ENCODE measurements at places on chromosomes 6 and 20.

- DNase-seq, result no peak
Observed at GRCh38 chr6:6039946-6040509, 33.3 kb upstream of the NRN1 start.

- no peak for DNase-seq
Observed at GRCh38 chr20:63074182-63074581, 67.4 kb upstream of the BHLHE23 start.

DNA sequence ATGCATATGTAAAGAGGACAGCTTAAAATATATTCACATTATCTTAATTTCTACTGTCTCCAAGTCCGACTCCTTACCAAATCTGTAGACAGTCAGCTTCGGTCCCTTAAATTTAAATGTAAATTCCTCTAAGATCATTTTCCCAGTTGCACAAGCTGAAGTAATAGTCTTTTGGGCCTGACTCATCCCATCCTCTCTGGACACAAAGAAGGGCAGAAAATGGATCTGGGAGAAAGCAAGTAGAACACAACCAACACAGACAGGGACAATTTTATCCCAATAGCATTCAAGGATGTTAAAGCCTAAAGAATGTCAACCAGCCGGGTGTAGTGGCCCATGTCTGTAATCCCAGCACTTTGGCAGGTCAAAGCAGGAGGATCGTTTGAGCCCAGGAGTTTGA lies 228.3 kb downstream of the ARHGAP18 start:
- DNase-seq, result no peak

DNA sequence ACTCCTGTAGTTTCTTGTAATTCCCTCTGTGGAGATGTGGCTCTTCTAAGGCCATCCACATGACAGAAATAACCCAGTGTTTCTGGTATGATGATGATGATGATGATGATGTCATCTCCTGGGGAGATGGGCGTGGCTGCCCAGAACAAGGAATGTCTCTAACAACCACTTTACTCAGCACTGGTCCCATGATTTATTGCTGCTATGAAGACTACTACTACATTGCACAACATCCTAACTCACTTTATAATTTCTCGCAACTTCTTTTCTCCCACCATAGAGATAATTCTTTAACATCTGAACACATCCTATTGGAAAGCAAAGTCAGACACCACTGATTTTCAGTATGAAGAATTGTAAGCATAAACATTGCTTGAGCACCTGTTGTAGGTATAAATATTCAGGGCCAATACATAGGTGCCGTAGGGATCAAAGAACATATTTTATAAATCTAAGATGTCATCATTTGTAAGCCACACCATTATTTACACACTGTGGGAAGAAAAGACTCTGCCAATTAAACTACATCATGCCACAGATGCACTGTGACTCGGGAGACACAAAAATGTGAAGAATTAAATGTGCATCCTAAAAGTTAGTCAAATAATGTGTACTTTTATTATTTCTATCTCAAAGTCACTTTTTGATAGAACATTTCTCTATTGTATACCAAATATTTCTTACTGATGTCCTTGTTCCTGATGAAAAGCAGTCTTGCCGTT lies 6.4 kb downstream of the TPMT start:
- DNase-seq, result no peak

GRCh38 chr20:25539742-25540672 lies 45.3 kb downstream of the NINL start:
- peak; percentile 51 for DNase-seq

DNA sequence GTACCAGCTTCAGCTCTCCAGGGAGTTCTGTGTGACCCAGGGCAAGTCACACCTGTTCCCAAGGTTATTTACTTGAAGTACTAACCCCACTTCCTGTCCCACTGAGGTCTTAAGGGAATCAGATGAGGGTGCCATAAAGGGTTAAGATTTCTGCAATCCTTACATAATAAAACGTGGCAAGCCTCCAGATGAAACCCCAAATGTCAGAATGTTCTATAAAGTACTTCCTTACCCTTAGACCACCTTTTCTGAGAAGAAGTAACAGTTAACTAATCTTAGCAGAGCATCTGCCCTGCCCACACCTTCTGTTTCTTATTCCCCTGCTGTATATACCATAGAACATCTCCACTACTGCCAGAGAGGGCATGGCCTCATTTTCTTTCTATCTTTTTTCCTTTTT lies 6.0 kb upstream of the AVP start:
- no peak for DNase-seq

DNA sequence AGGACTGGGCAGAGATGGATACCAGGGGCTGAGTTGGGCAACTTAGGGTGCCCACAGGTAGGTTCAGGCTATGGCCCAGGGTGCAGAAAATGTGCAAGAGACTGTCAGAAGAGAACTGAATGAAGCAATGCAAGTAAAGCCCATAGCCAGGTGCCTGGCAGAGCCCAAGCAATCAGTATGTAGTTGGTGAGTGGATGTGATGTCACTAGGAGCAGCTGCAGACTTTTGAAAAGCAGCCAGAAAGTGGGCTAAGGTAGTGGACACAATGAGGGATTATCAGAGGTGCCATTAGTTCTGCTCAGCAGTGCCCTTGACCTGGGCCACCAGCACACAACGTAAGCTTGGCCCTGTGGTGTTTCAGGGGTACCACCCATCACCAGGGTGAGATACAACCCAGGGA lies 135.3 kb downstream of the SOBP start:
- no peak for DNase-seq

DNA sequence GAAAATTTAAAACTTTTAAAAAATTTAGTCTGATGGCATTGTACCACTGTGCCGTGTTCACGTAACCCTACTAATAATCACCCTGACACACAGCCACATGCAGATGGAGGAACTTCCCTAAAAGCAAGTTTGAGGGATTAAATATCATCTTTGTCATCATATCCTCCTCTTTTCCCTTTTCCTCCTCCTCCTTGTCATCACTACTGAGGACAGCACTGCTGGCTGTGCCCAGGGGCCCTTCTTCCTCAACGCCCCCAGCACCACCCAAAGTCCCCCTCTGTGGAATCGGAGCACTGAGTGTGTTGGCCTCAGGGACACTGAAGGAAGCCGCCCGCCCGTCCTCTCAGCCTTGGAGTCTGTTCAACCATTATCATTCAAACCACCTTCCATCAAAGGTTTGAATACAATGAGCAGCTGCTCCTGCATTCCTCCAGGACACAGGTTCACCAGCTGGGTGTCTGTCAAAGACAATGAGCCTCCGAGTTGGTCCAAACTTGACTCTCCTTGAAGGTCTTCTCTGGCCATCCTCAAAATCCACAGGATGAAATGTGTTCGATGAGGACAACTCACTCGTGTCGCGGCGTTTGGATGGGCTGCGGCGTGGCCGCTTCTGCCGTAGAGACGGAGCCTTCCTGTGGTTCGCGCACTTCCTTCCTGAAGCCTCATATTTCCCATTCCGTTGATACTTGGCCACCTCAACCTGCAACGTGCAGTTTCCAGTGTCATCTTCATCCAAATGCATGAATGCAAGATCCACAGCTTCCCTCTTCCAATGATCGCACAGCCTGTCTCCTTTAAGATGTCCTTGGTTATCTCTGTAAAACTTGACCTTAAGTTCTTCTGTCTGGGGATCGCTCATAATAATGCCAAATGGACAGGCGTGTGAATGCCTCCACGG lies 23.3 kb downstream of the NQO2 start:
- DNase-seq, result peak; percentile 16

DNA sequence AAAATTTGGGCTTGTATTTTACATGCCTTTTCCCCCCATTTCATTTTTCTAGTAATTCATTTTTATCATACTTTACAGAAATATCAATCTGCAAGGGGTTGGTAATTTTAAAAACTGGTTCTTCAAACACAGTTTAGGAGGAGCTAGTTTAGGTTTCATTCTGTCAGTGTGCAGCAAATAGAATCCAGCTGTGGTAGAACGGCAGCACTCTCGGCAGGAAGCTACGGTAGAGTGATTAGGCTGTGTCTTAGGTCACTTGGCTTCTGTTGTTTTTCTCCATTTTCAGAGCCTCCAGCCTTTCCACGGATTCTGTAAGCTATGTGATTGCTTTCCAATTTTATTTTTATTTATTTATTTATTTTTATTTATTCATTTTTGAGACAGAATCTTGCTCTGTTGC lies 32.7 kb downstream of the TLDC2 start:
- no peak for DNase-seq

GRCh38 chr6:358432-358831 lies 33.1 kb upstream of the IRF4 start:
- no peak for DNase-seq

- DNase-seq, result no peak
Observed at GRCh38 chr20:51338692-51339440, 203.7 kb downstream of the NFATC2 start.

- peak; percentile 11 for DNase-seq
Observed at GRCh38 chr6:51301962-51302361, 483.3 kb downstream of the TFAP2B start.

DNA sequence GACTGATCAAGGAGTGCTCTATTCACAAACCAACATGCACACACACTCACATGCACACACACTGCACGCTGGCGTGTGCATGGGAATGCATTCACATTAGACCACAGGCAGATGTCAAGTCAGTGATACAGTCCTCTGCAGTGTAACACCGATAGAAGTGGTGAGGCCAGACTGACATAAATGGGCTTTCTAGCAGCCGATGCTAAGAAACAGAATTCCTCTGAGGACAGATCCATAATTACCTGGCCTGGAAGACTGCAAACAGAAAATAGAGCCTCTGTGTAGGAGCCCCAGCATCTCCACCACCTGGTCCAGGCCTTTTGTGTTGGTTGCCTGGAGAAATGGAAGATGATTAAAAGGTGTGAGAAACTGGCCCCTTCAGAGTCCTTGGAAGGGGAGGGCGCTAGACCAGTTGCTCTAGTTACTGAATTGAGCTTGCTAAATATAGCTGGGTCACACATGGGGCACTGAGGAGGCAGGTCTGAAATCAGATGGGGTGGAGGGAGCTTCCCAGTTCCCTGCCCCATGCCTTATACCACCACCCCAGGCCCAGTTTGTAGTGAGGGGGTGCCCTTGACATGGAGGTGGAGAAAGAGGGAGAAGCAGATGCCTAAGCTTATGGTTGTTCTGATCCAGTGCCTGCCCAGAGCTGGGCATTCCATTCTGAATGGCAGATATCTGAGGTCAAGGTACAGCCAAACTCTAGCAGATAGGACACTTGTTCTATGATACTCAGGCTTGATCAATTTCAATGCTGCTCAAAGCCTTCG lies 233.8 kb downstream of the LRFN2 start:
- DNase-seq, result no peak

DNA sequence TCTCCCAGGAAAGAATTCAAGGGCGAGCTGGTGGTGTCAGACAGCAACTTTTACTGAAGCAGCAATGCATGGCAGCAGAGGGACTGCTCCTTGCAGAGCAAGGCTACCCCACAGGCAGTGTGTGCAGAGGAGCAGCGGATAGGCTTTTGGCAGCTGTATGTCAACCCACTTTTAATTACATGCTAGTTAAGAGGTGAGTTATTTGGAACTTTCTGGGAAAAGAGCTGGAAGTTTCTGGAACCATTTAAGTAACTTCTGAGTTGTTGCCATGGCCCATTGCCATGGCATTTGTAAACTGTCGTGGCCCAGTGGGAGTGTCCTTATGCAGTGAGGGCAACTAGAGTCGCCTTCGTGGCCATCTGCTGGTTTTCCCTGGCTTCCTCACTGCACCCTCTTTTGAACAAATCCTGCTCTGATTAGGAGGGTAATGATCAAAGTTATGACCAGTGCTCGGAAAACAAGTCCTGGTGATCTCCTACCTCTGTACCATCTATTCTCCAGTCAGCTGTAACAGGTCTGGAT lies 34.0 kb downstream of the BPIFB4 start:
- DNase-seq, result no peak

GRCh38 chr6:13267142-13267651 lies 61.1 kb downstream of the TBC1D7 start:
- no peak for DNase-seq

GRCh38 chr20:24100370-24101011 lies 111.9 kb upstream of the GGTLC1 start:
- peak; percentile 35 for DNase-seq

DNA sequence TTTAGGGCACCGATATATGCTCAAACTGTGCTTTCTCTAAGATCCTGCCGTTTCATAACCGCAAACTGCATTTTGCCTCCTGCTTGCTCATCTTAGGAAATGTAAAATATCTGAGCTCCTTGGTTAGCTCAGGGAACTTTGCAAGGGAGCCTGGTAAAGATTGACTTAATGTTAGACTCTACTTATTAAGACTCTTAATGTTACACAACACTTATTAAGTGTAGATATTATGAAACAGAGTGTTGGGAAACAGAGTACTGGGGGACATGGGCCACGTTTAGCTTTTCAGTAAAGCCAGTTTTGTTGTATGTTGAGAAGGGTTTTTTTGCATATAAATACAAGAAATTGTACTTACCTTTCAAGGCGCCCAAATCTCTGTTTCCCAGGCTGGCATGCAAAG lies 1.9 kb downstream of the LTV1 start:
- DNase-seq, result no peak

DNA sequence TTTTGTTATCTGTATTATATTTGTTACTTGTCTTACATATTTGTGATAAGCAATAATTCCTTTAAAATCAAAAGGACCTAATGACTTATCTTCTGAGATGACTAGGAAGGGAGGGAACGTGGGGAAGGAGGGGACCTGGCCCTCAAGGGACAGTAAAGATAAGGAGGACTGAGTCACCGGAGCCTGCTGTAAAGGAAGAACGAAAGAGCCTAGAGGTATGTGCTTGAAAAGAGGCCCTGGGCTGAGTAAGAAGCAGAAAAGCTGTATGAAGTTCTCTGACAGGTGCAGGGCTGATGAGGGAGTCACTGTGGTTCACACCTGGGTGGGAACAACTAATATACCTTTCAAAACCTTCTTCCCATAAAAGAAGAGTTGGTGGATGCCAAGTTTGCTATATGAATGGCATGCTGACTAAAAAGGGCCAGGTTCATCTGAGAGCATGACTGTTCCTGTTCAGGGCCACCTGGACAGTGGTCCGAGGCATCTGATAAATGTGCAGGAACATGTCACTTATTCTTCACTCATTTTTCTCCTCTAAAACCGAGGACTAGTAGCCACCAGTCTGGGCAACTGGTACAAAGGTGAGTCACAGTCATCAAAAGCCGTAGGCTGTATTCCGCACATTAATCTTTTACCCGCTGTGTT lies 111.3 kb downstream of the TNFAIP3 start:
- no peak for DNase-seq

- DNase-seq, result no peak
Observed at GRCh38 chr6:168663041-168663440, 222.1 kb downstream of the SMOC2 start.

DNA sequence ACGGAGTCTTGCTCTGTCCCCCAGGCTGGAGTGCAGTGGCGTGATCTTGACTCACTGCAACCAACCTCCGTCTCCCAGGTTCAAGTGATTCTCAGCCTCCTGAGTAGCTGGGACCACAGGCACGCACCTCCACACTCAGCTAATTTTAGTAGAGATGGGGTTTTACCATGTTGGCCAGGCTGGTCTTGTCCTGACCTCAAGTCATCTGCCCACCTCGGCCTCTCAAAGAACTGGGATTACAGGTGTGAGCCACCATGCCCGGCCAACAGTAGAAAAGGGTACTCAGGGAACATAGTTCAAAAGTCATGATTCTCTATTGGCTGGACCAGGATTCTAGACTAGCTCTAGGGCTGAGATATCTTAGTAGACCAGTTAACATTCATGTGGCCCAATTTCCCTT lies 5.6 kb downstream of the CSNK2A1 start:
- DNase-seq, result no peak

GRCh38 chr6:25652007-25652515 lies at the start of gene SCGN:
TSS of gene SCGN (plus strand) at chr6:25652215. CDS start at chr6:25652404, 189 bp downstream.
- DNase-seq, result no peak
